Regular cardiac myocyte (primary cell): ENCODE measurements at places on chromosomes 6 and 20. TPM values are rescaled to one million over a fixed set of nuclear protein-coding genes. Genes with fewer than 3 reads are reported as not detected.

Gene SNAP25
- 0.77 and 2.8 TPM in 2 replicates for total RNA-seq

Gene FNDC1
- 0.19 and 1.1 TPM in 2 replicates for total RNA-seq

Gene PSORS1C2
- total RNA-seq, result not detected in 2 replicates

Gene C20orf204
- total RNA-seq, result 0.77 and 0.85 TPM in 2 replicates

Gene FAM209B
- total RNA-seq, result not detected in 2 replicates

Gene TRAPPC3L
- under 0.01 and 0.19 TPM in 2 replicates for total RNA-seq

Gene ADGB
- not detected in 2 replicates for total RNA-seq

Gene CLIC5
- total RNA-seq, result under 0.01 TPM in 1 of 2 replicates, not detected in the other

Gene ZNF76
- 14.1 and 14.6 TPM in 2 replicates for total RNA-seq

Gene HDGFL1
- not detected in 2 replicates for total RNA-seq

Gene PTK7
- total RNA-seq, result 47.0 and 107 TPM in 2 replicates

Gene MCHR2
- not detected in 2 replicates for total RNA-seq

Gene LZTS3
- total RNA-seq, result 3.8 and 8.2 TPM in 2 replicates

Gene CRISP1
- total RNA-seq, result not detected in 2 replicates

Gene XKR7
- total RNA-seq, result under 0.01 TPM in 1 of 2 replicates, not detected in the other

Gene ROS1
- under 0.01 TPM in 2 replicates for total RNA-seq

Gene KIAA1755
- total RNA-seq, result 2.5 and 3.1 TPM in 2 replicates

Gene FANCE
- 6.8 and 14.4 TPM in 2 replicates for total RNA-seq

Gene EPB41L1
- 11.1 and 27.3 TPM in 2 replicates for total RNA-seq

Gene SIRPD
- total RNA-seq, result not detected in 2 replicates

Gene F13A1
- not detected in 2 replicates for total RNA-seq

Gene ANKRD66
- total RNA-seq, result not detected in 2 replicates
